Psoas muscle (tissue), 8 donors: ENCODE measurements at places on chromosomes 12 and 14. TPM values are rescaled to one million over a fixed set of nuclear protein-coding genes. Genes with fewer than 3 reads are reported as not detected.

NANOG gene
- total RNA-seq = not detected

PPP1R1A gene
- total RNA-seq = 279 TPM

SLC5A8 gene
- total RNA-seq = not detected

ZBTB25 gene
- total RNA-seq = 12.7 TPM

RPL10L gene
- not detected for total RNA-seq
